Transverse colon (tissue), 4 donors: ENCODE measurements at places on chromosomes 5 and 9. TPM values are rescaled to one million over a fixed set of nuclear protein-coding genes. Genes with fewer than 3 reads are reported as not detected.

Gene SLC45A2
- 1.6 TPM for total RNA-seq

Gene CTXN3
- not detected for total RNA-seq

Gene SNCAIP
- 0.82 TPM for total RNA-seq

DNA sequence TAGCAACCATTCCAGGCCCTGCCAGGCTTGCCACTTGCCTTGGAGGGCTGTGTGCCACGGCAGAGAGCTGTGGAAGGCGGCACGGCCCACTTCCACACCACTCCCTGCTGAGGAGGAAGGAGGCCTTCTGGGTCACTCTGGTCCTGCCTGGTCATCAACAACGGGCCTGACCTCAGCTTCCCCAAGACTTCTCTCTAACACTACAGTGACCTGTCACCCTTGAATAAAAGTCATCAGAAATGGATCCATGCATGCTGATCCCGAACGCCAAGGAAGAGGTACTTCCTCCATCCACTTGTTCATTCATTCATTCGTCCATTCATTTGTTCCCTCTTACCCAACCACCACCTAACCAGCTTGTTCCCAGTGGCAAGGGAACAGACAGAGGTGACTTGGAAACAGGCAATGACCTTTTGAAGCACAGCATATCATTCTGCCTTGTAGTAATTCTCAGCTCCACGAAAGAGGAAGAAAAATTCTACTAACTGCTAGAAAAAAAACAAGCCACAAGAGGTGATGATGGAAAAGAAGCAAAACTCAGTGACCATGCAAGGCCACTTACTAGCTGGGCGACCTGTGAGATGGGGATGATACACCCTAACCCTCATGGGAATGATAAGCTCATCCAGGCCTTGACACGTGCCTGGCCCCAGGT, 58.6 kb downstream of the STK10 start:
- no peak for DNase-seq

DNA sequence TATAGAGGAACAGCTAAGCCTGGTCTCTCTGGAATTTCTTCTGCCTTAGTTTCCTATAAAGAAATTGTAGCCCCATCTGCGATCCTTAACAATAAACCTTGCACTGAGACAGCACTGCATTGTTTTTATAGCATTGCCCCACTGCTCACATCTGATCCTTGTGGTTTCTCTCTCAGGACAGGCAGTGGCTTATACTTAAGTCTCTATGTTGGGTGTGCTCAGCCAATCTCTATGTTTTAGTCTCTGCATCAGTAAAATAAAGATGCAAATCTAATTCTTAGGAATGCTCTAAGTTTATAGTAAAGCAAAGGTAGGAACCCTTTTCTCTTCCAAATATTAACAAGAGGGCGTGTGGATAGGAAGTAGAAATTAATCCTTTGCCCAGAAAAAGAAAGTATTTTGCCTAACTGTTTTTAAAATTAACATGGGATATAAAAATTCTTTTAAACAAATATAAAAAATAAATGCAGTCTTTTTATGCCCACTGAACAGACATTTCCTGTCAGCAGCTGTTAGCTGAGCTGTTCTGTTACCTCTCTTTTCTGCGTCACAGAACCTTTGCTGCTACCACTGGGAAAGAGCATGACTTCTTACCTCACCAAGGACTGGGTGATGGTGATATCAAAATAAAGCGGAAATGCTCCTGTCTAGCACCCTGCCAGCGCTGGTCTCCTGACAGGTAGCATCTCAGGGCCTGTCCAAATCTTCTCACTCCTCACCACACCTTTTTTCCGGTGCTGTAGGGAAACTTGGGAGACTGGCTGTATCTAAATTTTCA, 29.5 kb downstream of the MRPS27 start:
- DNase-seq: no peak

- DNase-seq: peak; percentile 20
These were observed 82.3 kb upstream of the TLE4 start for GRCh38 chr9:79489261-79490000.

DNA sequence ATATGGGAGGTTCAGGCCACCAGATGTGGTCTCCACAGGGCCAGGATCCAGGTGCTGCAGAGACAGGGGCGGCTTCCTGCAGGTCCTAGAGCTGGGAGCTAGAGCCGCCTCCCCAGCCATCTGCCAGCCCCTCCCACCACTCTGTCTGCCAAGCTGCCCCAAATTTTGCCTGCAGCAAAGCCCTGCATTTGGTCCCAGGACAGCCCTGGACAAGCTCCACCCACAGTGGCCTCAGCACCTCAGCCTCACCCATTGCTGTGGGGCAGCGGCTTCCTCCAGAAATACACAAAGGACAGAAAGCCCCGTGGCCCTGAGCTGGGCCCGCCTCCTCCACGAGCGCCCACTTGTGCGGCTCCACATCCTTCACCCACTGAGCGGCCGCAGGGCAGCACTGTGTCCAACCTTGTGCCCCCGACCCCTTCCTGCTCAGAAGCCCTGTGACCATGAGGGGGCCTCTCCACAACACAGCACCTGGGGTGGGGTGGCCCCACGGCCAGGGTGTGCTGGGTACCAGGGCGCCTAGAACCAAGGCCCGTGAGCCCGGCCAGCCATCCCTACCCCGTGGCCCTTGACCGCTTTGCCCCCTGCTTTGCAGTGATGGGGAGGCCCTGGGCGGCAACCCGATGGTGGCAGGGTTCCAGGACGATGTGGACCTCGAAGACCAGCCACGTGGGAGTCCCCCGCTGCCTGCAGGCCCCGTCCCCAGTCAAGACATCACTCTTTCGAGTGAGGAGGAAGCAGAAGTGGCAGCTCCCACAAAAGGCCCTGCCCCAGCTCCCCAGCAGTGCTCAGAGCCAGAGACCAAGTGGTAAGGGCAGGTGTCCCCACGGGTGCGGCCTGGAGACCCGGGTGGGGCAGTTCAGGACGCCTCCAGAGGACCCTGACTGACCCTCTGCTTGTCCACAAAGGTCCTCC, 3.7 kb upstream of the AJM1 start:
- no peak for DNase-seq

- peak; percentile 80 for DNase-seq
These were observed 5.8 kb upstream of the ST6GALNAC6 start for GRCh38 chr9:127905004-127905728.

- DNase-seq: no peak
These were observed 53.8 kb upstream of the RAD23B start for GRCh38 chr9:107229241-107229741.

DNA sequence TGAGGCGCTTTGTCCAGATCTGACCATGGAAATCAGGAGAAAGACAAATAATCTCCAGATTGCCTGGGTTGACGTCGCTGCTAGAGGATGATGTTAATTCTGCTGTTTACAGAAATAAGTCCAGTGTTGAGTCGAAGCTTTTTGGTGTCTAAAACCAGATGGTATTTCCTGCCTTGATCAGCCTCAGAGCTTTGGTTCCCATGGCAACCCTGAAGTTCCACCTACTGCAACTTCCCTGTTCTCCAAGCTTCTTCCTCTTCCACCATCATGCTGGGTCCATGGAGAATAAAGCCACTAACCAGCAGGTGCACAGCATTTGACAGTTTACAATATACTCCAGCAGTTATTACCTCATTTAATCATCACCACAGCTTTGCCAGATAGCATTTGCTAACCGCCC, 18.0 kb upstream of the GABBR2 start:
- no peak for DNase-seq

GRCh38 chr5:78076351-78076750, 218.1 kb downstream of the AP3B1 start:
- no peak for DNase-seq
